Stimulated activated CD8-positive, alpha-beta memory T cell treated with anti-CD3 and anti-CD28 coated beads, Interleukin-12 subunit alpha, Interleukin-12 subunit beta, amount 100 ng/mL, for 4 hours (primary cell): ENCODE measurements at places on chromosomes 7 and 10.

DNA sequence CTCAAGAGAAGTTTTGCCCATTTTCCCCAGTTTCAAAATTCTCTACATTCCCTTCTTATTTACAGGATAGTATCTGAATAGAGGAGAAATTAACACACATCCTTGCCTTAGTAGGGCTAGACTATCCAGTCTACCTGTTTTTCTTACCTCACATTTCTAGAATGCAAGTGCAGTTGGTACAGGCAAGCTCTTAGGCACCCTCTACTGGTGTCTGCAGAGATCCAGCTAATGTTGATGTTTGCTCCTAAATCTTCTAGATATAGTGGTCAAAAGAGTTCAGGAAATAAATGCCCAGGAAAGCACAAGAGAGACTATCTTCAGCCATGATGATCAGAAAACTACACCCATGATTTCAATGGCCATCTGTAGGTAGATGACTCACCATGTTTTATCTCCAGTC is 205.3 kb downstream of the HTR7 start:
- no peak for DNase-seq

- no peak for DNase-seq
Measured at GRCh38 chr7:55494951-55495350, 77.4 kb downstream of the VOPP1 start.

DNA sequence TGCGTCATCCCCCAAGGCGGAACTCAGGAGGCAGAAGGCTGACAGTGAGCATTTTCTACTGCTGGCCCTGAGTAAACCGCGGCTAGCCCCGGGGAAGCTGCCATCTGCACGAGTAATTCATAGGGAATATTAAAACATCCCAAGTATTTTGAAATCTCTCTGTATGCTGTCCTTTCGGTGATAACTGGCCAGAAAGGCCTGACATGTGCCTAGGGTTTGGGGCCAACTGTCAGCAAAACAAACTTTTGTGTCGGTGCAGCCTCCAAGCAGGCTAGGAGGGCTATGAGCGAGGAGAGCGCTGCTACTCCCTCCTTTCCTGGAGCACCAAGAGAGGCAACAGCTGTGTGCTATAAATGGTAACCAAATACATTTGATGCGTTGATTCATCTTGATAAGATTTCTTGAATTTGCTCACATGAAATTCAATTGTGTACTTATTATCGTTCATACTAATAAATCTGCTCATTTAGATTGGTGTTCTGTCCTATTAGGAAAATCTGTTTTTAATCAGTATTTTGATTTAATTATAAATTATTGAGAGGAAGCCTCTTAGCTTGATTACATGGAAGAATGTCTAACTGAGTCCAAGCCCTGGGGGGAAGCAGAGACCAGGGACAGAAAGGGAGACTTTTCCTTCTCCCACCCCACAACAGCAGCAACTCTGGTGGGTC is 124.4 kb upstream of the NPS start:
- DNase-seq, result no peak

- DNase-seq, result no peak
Measured at GRCh38 chr7:41425926-41426325, 277.0 kb downstream of the INHBA start.

- DNase-seq, result no peak
Measured at GRCh38 chr7:157265051-157265450, 71.8 kb upstream of the DNAJB6 start.

- DNase-seq, result no peak
Measured at GRCh38 chr7:143318661-143319060, 2.8 kb downstream of the CLCN1 start.

DNA sequence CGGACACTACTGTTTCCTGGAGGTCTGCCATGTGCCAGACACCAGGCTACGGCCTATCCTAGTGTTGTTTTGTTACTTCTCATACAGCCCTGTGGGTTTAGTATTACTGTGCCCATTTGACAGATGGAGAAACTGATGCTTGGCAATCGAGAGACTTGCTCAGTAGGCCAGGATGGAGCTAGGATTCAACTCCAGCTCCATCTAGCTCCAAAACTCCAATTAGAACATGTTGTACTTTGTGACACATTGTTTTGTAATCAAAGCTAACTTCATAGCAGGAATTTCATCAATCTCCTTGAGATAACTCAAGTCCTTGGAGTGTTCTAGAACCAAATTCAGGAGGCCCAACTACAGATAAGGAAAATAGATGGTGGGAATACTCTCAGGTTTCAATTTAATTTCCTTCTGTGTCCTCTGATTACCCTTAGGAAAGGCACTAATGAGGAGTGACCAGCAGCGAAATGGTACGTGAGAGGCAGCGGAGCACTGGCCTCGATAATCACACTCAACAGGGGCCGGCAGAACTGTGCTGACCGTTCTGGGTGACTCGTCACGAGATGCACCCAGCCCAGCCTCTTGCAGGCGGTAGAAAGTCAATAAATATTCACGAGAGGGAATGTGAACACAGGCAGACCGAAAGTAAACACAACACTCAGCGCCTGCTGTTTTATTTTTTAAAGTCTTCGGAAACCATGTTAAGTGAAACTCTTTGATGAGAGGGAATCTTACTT is 269.6 kb upstream of the NEBL start:
- DNase-seq, result no peak

GRCh38 chr10:111482621-111483216 is 405.9 kb downstream of the ADRA2A start:
- no peak for DNase-seq

DNA sequence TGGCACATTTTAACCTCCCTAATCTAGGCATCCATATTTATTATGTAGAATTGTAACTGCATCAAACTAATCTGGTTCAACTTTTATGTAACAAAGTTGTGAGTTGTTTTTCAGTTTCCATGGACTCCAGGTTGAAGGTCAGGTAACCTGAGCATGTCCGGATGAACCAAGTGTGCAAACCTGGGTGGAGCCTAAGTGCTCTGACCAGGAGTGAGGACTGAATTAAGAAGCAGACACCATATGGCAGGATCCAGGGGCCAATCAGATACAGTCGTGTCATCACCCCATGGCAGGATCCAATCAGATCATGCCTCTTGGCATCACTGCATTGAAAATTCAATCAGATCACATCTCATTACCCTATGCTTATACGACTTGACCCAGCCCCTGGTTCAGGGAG is 41.2 kb upstream of the PHYHIPL start:
- no peak for DNase-seq

GRCh38 chr7:28955718-28956607 is 2.2 kb downstream of the TRIL start:
- no peak for DNase-seq

DNA sequence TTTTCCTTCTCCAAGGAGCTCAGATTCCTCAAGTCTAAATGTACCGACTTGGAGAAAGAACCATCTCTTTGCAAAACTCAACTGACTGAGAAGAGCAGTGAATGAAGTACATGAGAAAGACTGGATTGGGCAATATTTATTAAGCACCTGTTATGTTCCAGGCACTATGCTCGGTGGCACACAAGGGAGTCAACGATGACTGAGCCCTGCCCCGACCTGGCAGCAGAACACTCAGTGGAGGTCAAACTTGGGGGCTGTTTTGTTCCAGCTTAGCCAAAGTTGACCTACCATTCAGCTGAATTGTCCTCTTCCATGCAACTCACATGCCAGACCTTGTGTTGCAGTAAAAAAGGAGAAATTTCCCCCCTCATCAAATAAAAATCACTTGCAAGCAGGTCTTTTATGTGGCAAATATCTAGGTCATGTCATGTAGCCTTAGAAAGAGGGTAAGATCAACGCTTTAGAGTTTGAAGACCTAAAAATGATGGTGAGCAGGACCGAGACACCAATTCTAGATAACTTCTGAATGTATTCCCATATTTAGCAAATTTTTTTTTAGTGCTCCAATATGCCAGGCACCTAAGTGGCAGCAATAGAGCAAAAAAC is 14.3 kb upstream of the XPNPEP1 start:
- no peak for DNase-seq

DNA sequence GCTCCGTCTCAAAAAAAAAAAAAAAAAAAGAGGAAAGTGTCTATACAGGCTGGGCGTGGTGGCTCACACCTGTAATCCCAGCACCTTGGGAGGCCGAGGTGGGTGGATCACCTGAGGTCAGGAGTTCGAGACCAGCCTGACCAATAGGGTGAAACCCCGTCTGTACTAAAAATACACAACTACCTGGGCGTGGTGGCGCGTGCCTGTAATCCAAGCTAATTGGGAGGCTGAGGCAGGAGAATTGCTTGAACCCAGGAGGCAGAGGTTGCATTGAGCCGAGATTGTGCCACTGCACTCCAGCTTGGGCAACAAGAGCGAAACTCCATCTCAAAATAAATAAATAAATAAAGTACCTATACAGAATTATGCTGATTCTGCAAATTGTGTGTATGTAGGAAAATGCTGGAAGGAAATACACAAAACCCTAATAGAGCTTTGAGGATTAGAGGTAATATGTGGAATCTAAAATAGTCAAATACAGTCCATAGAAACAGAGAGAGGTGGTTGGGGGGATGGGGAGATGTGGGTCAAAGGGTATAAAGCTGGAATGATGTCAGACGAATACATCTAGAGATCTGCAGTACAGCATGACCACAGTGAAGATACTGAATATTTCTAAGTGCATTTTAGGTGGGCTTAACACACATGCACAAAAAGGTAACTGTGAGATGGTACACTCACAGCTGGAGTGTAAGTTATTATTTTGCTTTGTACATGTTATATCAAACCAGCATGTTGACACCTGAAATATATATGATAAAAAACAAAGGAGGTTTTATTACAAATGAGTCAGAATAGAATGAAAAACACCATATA is 174.5 kb upstream of the KLF14 start:
- no peak for DNase-seq

DNA sequence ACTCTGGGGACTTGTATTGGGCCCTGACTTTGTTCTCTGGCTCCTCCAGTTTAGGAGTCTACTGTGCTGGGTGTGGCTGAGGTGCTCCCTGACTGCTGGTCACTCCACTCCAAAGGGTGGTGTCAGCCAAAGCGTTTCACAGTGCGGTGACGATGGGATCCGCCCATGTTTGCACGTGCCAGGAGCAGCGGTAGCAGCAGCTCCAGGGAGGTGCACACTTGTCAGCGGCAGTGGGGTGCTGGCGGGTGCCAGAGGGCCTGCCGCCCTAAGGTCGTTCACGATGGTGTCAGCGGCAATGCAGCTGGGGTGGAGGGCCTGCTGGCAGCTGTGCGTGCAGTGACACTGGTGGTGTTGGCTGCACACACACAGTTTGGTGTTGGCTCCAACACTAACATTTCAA is 268.5 kb upstream of the AKR1E2 start:
- no peak for DNase-seq

GRCh38 chr7:122255454-122255853 is 49.1 kb downstream of the FEZF1 start:
- no peak for DNase-seq

GRCh38 chr10:117884093-117884492 is 162.6 kb downstream of the RAB11FIP2 start:
- DNase-seq, result no peak

DNA sequence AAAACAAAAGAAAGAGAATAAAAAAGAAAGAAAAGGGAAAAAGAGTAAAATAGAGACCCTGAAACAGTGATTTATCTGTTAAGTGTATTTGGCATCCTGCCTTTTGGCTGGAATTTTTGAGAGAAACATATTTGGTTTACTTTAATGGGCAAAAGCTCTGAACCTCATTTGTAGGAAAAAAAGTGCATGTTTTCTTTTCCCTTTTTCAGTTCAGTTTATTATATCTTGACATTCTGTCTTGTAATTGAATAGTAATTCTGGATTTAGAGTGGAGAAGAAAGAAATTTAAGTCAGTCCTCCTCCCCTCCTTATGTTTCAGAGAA is 69.5 kb downstream of the ARID5B start:
- no peak for DNase-seq

- DNase-seq, result no peak
Measured at GRCh38 chr7:24284699-24285506, 913 bp downstream of the NPY start.

DNA sequence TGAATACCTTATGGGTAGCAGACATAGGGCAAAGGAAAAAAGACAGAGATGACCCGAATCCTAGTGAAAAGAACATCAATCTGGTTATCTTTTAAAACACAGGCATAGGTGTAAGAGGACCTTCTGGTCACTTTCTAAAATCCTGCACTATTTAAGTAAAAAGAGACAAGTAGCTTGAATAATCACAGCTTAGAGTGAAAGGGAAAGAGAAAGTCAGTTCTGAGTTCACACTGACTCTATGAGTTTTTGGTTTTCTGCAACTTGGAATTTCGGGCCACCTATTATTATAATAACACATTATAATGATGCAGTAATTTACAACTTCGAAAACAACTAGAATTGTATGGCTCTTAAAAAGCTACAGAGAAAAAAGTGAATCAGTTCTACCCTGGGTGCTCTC is 247.8 kb downstream of the DOCK4 start:
- no peak for DNase-seq

DNA sequence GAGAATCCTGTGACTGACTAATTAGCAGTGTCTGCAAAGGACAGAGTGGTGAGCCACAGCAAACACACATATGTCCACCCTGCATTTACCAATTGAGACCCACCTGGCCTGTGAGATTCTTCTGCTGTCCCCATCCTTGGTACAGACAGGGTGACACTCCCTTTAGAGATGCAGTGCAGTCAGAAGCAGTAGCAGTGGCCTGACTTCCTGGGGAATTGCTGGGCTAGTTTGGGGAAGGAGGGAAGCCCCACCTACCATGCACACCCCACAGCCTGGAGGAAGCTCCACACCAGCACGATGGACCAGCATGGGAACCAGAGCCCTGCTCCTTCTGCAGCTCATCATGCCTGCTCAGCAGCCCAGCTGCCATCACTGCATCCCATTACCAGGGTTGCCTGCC is 924.9 kb upstream of the ZNF722 start:
- DNase-seq, result no peak

DNA sequence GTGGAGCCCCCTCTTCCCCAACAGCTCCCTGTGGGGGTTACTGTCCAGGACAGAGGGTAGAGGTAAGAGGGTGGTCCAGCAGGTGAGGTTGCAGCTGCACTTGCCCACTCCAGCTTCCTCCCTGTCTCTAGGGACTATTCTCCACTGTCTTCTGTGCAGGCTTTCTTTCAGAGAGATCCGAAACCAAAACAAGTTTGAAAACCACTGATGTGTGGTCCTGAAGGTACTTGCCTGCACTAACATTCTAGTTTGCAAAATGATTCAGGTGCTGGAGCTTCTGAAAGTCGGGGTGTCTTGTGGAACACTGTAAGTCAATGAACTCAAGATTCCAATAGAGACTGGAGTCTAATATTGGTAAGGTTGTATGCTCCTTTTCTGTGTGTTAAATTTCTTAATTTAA is 63.1 kb downstream of the BLNK start:
- DNase-seq, result no peak

GRCh38 chr7:136528329-136528728 is 340.1 kb upstream of the CHRM2 start:
- DNase-seq, result no peak

- DNase-seq, result no peak
Measured at GRCh38 chr10:29806350-29806788, 171.6 kb upstream of the SVIL start.

- no peak for DNase-seq
Measured at GRCh38 chr7:100132697-100133151, 6.0 kb downstream of the MBLAC1 start.

DNA sequence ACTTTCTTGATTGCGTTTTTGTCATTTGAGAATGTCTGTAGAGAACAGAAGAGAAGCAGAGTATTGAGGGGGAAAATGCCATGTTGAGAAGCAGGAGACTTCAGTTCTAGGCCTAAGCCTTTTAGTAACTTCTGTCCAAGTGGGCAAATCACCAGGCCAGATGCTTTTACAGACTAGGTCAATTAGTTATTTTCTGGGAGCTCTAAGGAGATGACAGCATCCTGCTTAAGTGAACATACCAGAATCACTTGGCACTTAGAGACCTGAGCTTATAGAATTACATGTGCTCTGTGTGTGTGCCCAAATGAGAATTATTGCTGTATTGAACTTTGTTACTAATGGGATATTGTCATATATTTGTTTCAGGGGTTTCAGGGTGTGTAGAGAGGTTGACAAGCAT is 24.0 kb downstream of the AGK start:
- DNase-seq, result no peak
